HAP-1 (cell line): ENCODE measurements at places on chromosomes 16 and 17.

- DNase-seq = no peak
These were observed 8.3 kb downstream of the MRPL27 start for GRCh38 chr17:50364715-50365114.

DNA sequence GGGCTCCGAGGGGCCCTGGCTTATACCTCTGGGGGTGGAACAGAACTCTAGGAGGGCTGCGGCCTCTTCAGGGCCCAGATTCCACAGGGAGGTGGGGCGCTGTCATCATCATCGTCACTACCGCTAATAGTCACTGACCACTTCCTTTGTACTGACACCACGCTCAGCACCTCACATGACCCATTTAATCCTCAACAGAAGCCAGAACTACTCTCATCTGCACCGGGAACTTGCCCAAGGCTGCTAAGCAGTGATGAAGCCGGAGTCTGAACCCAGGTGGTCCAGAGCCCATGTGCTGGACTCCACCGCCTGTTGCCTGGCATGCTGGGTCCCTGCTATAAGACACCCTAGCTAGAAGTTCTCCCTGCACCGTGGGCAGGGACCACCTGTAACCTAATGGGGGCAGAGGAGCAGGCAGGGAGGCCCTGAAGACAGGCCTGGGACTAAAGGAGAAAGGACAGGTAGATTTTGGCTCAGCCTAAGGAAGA, 12.0 kb downstream of the UNC13D start:
- DNase-seq = no peak

DNA sequence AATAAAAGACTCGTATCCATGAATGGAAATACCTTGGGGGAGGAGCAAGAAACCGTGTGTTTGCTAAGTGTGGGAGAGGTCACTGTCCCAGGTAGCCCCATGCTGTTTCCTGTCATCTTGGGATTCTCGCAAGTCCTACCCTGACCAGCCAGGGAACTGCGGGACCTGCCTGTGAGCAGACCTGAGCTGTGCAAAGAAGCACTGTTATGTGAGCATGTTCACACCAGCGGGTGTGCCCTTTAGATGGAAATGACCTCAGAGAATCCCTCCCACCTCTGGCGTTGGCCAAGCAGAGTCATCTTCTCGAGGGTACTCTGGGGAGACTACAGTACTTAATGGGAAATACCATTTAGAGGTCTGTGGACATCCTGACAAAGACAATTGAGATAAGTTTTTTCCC, 127.0 kb upstream of the MON1B start:
- no peak for DNase-seq

DNA sequence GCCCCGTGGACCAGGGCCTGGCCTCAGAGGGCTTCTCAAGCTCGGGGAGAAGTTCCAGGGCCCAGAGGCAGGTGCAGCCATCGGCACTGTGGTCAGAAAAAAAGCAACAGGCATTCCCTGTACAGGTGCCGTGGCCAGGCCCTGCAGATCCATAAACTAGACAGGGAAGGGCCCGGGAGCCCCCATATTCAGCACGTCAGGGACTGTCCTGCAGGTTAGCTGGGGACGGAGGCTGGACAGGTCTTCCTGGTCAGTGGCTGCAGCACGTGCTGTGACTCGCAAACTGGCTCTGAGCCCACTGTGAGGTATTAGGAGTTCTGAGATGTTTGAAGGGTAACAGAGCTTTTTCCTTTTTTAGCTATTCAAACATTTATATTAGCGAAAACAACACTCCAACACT, 15.0 kb upstream of the C16orf95 start:
- no peak for DNase-seq

DNA sequence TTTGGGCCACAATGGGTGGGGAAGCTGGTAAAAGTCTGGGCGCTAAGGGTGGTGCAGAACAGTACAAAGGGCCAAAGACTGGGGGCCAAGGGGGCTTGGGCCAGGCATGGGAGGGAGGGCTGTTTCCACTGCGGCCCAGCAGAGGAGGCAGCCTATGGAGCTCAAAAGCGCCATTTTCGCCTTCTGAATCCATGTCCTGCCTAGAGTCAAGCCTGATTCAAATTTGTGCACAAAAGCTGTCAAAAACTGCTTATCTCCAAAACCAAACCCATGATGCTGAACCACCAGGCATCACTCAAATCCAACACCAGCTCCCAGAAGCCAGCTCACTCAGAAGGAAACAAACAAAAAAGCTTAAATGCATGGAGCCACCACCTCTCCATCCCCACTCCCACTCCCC, 16.0 kb downstream of the COG7 start:
- no peak for DNase-seq

- no peak for DNase-seq
These were observed 38.7 kb upstream of the NGFR start for GRCh38 chr17:49456183-49456965.

GRCh38 chr16:28063591-28064061, at the start of gene GSG1L:
Gene GSG1L (minus strand): TSS chr16:28063714. CDS start chr16:28063424, 290 bp downstream.
- DNase-seq = no peak

- no peak for DNase-seq
These were observed 76.9 kb upstream of the GNG13 start for GRCh38 chr16:877242-878071.

DNA sequence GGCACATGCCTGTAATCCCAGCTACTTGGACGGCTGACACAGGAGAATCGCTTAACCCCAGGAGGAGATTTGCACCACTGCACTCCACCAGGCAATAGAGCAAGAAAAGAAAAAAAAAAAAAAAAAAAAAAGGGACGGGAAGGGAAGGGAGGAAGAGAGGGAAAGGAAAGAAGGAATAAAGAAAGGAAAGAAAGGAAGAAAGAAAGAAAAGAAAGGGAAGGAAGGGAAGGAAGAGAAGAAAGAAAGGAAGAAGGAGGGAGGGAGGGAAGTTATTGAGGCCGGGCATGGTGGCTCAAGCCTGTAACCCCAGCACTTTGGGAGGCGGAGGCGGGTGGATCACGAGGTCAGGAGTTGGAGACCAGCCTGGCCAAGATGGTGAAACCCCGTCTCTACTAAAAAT, 50.4 kb upstream of the STAC2 start:
- no peak for DNase-seq

DNA sequence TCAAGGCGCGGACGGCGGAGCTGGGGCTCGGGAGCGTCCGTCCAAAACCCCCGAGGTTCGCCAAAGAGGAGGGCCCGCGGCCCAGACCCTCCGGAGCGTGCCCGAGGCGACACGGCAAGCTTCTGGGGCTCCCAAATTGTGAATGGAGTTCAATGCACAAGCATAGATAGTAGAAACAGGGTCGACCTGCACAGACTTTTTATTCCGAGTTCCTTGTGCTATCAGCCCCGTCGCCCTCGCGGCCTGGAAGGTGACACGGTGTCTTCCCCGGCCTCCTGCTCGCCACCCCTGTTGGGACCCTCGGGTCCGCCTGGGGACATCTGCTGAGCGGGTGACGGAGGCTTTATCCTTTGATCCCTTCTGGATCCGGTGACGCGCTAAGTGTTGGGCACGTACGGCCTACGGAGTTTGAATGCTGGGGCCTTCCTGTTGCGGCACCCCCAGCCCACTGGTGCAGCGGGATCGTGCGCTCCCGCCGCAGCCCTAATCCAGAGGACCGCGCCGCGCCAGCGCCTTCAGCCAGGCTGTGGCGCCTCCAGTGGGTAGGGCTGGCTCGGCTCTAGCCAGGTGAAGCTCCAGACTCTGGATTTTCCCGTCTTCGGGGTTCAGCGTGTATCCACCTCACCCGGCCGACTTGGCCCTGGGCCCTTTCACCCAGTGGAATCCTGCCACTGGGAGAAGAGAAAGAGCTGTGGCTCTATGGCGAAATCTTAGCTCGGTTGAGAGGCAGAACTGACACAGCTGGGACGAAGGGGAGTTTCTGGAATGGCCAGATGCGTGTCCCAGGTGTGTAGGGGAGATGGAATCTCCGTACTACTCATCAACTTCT, 17.0 kb upstream of the NTN1 start:
- no peak for DNase-seq

DNA sequence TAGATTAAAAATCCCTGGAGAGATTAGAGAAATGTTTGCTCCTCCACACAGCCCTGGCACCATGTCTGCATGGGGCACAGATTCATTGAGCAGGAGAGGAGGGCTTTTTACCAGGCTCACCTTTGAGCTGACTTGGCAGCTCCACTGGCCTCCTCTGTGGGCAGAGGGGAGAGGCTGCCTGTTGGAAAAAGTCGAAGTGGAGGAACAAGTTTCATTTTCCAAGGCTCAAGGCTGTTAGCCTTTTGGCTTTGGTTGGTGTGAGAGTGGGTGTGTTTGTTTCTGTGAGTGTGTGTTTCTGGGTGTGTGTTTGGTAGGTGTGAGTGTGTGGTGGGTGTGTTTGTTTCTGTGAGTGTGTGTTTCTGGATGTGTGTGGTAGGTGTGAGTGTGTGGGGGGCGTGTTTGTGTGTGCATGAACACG, 5.6 kb downstream of the TMEM238L start:
- DNase-seq = no peak

DNA sequence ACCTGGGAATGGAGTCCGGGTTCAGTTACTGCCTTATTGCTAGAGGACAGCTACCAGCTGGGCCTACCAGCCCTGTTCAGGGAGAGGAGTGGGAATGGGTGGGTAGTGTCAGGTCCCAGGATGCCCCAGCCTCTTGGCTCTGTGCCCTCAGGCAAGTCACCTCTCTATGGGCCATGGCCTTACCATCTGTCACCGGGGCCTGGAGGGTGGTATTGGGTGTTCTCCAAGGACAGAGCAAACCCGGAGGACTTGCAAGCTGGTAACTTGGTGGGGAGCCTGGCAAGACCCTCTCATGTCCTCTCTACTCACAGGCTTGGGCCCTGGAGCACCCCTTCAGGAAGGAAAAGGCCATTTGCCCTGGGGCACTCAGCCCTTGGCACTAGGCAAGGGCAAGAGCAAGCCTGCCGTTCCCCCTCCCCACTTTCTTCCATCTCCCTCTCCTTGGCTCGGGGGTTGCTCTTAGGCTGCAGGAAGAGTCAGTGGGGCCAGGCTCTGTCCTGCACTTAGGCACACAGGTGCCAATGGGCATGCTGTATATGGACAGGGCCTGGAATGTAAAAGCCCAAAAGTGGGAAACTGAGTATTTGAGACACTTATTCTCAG, 170.0 kb upstream of the ZNF267 start:
- DNase-seq = no peak

DNA sequence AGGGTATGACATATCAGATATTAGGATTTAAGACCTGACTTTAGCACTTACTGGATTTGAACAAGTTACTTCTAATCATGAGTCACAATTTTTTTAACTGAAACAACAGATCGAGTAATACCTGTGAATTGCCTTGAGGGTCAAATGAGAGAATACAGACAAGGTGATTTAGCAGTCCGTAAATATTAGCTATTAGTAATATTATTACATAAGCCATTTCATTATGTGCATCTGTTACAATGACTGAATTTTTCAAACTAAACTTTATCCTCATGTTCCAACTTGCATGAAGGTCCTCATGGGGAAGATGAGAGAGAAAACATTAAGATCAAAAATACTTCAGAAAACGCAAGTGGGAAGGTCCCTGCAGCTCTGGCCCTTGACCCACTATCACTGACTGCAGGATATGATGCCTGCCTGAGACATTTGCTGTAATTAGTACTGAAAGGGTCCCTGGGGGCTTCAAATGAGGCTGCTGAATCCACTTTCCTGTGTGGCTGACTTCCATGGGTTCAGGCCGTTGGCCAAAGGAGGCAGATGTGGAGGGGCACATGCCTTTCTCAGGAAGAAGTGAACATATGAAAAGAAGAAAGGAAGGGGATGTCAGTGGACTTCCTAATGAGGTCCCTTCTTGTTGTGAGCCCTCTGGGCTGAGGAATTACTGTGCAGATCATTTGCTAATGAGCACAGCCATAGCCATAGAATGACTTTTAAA, 441.7 kb downstream of the CDH11 start:
- DNase-seq = no peak

DNA sequence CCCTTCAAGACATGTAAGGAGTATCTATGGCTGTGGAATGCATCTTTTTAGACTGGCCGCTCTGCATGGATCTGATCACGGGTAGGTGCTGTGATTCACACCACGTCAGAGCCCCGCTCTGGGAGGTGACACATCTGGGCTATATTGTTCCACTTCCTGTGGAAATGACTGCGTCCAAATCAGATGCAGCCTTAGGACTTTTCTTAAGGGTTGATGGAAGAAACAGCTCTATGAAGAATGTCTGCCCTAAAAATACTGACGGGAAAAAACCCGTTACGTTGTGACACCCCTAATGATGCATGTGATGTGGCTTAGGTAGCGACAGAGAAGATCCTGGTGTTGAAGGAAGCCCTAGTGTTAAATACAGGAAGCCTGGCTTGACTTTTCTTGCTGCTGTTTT, 12.2 kb downstream of the BANP start:
- no peak for DNase-seq

- DNase-seq = no peak
These were observed 17.8 kb downstream of the UBE2Z start for GRCh38 chr17:48925991-48926342.

DNA sequence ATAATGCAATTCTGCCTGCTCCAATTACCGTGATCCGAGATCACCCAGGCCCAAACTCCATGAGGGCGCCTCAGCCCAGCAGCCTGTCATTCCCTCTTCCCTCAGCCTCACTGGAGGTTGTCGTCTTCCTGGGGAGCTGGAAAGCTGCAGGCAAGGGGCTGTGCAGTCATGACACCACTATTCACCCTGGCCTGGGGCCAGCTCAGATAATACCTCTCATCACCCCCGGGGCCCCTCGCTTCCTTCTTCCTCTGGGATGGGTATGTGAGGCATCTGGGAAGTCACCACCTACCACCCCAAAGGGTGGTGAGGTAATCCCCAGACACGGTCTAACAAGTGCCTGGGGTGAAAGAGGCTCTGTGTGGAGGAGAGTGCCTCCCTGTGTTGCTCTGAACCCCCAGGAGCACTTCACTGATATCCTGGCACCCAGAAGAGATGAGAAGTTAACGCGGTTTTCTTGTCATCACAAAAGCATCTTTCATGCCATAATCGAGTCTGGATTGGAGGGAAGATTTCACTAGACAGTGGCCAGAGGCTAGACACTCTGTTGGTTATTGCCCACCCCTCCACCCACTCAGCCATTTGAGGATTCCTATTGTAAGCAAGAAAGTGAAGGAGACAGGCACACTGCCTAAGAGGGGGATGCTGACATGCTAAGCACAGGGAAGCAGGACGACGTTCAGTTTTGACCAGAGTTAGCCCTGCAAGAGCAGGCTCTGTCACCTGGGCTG, 18.4 kb downstream of the CFAP20 start:
- DNase-seq = no peak

DNA sequence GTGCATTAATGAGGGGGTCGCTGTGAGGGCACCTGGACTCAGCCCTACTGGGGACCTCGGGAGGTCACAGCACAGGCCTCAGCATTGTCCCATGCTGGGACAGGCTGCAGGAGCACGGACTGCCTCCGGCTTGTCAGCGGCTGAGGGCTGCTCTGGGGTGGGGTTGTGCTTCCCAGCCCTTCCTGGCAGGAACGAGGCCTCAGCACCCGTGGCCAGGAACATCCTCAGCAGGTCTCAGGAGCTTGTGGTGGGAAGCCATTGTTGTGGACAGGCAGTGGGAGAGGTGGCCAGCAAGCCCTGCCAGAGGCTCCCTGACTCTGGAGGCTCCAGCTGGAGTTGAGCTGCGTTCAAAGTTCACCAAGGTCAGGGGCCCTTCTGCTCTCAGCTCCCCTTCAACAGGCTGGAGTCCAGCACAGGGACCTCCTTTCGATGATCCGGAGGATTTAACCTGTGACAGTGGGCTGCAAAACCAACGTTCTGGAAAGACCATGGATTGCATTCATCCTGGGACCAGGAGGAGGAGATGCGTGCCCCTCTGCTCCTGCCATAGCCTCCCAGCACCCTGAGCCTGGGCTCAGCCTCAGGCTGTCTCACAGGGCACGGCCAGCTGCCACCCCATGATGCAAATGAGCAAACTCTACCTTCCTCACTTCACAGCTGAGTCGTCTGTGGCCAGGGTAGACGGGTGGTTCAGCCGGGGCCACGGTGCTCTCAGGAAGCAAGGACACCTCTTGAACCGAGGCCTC, 32.6 kb downstream of the FOXL1 start:
- DNase-seq = no peak
